Dorsolateral prefrontal cortex (tissue), 122 donors: ENCODE measurements at places on chromosomes 6 and 20.

- DNase-seq, result no peak
These were observed 139.8 kb downstream of the ANKRD60 start for GRCh38 chr20:58088625-58089024.

DNA sequence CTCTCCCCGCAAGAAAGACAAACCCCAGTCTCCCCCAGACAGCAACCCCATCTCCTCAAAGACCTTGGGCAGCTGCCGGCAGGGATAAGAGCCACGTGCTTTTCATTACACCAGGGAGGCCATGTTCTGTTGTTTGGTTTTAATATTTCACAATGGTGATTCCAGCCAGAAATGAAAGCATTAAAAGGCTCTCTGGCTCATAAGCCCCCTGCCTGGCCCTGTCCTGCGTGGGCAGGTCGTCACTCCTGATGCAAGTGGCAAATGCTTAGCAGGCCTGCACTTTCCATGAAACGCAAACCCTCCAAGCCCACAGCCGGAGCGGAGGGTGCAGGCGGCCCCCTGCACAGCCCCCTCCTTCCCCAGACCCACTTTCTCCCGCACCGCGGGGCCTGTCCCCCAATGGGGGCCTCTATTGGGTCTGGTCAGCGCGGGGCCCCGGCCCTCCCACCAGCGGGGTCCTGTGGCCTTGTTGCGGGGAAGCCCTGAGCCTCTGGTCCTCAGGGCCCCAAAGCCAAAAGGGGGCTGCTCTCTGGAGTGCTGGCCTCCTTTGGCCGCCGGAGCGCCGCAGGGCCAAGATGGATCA lies 77.2 kb downstream of the TMEM242 start:
- DNase-seq, result no peak

- DNase-seq, result no peak
These were observed 2.9 kb upstream of the EPM2A start for GRCh38 chr6:145738265-145738664.

GRCh38 chr20:59013959-59014608 lies 5.1 kb upstream of the TUBB1 start:
- DNase-seq, result no peak

GRCh38 chr6:118134736-118135135 lies 227.7 kb downstream of the SLC35F1 start:
- no peak for DNase-seq

GRCh38 chr6:112701201-112701600 lies 354.1 kb downstream of the RFPL4B start:
- DNase-seq, result no peak

- no peak for DNase-seq
These were observed 19.7 kb upstream of the TLDC2 start for GRCh38 chr20:36856195-36856594.
